ENCODE measurements at places on chromosomes 6 and 20.

DNA sequence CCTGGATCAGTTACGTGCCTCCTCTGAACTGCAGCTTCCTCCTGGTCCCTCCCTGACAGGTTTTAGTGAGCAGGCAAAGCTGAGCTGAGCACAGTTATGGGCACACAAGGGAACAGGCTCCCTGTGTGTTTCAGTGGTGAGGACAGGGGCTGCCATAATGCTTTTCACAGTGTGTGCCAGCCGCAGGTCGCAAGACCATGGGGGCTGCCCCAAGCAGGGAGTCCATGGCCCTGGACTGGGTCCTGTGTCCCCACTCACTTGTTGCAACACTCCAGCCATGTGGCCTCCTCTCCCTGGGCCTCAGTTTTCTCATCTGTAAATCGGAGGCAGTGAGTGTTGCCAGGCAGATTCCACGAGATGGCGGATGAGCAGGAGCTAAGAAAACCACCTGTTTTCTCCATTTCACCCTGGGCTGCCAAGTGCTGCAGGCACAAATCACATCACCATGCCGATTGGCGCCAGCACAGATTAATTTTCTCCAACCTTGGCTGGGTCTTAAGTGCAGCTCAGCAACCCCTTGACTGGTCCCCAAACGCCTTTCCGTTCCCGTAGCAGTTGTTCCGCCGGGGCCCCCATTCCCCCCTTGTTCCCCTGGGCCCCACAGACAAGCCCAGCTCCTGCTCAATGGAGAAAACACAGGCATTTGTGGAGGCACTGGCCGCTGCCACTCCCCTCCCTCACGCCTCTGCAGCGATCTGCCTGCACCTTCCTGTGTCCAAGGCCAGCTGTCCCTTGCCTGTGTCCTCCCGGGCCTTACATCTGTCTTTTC, 57.1 kb upstream of the NNAT start:
- peak; percentile 67 for DNase-seq

DNA sequence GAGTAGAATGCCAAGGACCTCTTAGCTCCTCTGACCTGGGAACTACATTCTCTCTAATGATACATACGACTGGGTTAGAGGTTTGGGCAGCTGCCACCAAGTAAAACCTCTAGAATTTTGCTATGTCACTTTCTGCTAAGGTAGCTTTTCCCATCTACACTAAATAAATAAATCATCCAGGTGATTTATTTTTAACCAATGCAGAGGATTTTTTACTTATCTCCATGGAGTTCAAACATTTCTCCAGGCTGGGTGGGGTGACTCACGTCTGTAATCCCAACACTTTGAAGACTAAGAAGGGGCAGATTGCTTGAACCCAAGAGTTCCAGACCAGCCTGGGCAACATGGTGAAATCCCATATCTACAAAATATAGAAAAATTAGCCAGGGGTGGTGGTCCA, 27.1 kb downstream of the HNF4A start:
- no peak for DNase-seq

DNA sequence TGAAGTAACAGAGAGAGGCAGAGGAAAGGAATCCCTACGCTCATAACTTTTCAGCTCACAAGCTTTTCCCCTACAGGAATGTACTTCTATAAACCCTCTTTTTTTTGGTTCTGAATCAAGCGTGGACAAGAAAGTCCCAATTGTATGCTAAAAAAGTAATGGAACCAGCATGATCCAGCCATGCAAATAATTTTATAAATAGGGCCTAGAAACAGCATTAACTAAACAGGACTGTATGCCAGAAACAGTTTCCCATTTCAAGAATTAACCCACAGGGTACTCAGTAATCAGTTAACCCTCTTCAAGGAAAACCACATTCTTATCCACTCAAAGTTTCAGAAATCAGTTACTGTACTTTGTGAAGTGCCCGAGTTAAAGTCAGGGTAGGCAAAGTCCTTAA, 87.0 kb upstream of the HMGCLL1 start:
- no peak for DNase-seq

DNA sequence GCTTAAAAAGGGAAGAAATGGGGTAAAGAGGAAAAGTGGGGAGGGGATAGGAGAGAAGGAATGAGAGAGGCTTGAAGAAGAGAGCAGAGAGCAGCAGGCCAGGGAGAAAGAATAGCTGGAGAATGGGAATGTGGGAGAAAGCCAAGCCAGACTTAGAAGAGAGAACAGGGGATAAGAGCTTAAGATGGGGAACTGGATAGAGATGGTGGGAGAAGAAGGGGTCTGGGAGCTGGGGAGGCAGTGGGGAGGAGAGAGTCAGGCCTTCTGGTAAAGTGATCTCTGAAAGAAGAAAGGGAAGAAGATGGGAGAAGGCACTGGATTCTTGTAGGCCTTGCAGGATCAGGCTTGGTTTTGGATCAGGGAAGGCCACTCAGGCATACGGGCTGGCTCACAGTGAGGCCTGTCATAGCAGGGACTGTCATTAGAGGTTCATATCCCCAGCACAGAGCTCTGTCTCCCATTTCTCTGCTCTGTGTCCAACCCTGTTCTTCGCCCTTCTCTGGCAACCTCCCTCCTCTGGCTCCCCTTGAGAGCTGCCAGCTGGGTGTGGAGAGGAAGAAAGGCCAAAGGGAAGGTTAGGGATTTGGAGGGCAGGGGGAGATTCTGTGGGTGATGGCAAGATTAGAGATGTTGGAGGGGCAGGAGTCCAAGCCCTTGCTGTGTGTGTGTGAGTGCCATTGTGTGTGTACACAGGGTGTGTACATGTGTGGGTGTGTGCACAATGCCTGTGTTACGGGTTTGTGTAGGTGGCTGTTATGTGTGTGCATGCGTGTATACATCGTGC, 9.3 kb downstream of the SYNGAP1 start:
- DNase-seq: no peak

DNA sequence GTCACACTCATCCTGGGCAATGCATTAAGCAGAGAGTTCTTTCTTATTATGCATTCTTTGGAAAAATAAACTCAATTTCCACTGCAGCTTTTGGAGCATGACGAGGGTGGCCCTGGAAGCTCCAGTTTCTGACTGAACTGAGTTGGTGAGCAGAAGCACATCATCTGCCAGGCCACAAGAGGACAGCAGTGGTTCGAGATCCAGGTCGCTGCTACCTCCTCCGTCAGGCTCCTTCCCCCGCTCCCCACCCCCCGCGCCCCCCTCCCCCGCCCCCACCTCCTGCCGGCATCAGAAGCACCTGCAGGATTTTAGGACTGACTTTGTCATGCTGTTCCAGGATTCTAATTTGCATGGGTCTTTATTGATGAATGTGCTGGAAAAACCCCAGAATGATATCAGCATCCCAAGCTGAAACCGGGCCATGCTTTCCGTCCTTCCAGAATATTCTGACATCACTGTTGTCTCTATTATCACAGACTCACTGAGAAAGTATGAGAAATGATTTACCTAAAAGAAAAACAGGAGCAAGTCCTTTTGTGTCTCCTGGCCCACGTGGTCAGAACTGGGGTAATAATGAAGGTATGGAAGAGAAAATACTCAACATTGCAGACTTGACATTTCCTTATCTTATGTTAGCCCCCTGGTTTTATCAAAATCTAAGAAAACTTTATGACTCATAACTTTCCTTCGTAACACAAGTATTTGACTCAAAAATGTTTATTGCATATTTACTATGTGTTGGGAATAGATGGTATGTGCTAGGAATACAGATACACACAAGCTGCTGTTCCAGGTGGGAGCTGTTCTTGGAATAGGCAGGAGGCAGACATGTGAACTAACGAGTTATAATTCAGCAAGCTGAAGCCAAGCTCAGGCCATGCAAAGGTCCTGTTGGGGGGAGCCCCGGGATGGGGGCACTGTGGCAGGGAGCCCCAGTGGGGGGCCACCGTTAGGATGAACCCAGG, 220.2 kb upstream of the EXOC2 start:
- peak; percentile 73 for DNase-seq

DNA sequence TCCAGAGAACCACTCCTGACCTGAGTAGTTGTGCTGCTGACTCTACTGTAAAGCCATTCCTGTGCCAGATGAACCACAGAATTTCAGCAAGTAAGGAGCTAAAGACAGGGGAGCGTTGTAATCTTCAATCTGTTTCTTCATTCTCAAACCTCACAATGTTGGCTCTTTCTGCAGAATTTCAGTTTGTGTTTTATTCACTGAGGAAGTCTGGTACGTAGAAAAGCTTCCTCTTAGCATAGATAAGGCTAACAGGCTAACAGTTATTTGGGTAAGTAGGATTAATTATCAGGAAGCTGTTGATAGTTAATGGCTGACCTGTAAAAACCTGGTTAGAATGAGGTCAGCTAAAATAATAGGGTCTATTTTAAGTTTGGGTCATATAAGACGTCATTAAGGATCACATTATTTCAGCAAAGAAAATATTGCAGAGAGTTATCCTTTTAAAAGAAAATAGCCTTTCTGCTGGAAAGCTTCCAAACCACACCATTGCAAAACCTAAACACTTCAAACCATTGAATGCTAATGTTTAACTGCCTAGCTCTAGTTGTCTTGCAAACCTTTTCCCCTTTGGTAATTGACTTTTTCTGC, 14.1 kb upstream of the TENT5A start:
- DNase-seq: peak; percentile 15

DNA sequence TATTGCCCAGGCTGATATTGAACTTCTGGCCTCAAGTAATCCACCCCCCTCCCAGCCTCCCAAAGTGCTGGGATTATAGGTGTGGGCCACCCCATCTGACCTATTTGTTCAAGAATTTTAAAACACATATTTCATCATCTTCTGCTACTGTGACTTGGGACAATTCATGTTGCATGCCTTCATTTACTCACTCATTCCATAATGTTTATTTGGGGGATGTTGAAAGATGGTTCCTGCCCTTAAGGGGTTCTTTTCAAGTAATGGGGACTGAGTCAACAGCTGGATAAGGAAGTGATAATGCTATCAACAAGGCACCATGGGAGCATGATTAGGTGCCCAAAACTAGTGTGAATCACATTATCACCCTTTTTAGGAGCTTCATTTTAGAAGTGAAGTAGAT, 62.0 kb downstream of the CRYBG1 start:
- DNase-seq: no peak

DNA sequence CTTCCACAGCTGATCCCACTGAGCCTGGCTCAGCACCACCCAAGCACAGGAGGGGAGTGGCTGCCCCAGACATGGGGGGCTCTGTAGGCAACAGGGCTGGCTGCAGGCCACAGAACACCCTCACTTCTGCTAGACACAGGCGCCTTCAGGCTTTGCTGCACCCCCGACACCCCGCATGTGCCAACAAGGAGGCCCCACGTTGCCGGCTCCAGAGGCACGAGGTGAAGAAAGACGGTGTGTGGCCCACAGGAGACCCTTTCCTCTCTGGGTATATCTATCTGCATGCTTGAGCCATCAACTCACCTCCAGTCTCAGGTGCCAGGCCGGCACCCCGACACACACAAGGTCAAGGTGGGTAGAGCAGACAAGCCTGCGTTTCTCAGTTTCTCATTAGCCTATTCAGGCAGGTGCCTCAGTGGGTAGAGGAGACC, 158.3 kb downstream of the DLL1 start:
- no peak for DNase-seq

GRCh38 chr20:10669843-10670446, 3.9 kb downstream of the JAG1 start:
- DNase-seq: peak; percentile 24

- DNase-seq: peak; percentile 78
Measured at GRCh38 chr20:63979557-63980316, at the start of gene SAMD10. SAMD10 (minus strand) TSS chr20:63979642; CDS start chr20:63979467, 175 bp downstream.
